ENCODE measurements at places on chromosomes 11 and 22.

- no peaks in the 10 kb centered on the region for H3K36me3 ChIP-seq
- H3K27ac ChIP-seq = no peak overlapping the region
These were observed 3.0 kb downstream of the PKP3 start for GRCh38 chr11:396948-397548.

DNA sequence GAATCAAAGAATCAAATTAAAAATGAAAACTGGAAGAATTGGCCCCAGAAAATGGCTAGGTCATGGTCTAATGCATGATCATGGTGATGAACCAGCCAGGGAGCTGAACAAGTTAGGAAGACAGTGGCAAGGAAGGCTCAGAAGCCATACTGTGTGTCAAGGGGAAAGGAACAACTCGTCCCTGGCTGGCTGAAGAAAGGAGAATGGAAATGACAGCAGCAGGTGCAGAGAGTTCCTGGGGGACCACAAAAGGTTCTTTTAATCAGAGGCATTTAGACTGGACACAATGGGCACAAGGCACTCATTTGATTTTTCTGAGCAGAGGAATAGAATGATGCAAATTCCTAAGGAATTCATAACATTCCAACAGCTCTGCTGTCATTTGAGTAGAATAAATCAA is 209.9 kb downstream of the LARGE1 start:
- H3K27me3 ChIP-seq = no peaks in the 10 kb centered on the region
- H3K4me3 ChIP-seq = no peak overlapping the region
- no peaks in the 10 kb centered on the region for H3K36me3 ChIP-seq
- H3K27ac ChIP-seq = no peak overlapping the region

DNA sequence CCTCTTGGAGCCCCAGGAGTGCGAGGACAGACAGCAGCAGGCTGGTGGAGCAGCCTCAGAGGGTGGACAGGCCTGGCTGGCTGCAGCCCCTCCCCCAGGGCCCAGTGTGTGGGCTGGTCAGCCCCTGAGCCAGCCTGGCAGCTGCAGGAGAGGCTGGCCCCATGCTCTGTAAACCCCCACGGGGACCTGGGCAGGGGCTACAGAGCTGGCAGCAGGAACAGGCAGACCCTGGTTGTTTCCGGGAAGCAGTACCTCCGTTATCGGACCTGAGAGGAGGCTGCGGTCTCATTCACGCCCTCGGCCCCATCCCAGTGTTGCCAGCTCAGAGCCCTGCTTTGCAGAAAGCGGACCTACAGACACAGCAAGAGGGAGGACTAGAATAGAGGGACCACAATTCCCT is 38.5 kb upstream of the COMT start:
- no peaks in the 10 kb centered on the region for H3K4me1 ChIP-seq
- no peaks in the 10 kb centered on the region for H3K36me3 ChIP-seq
- no peak overlapping the region for H3K27ac ChIP-seq
- DNase-seq = no peak
- no peak overlapping the region for H3K4me3 ChIP-seq

GRCh38 chr11:76605338-76606074 is 65.0 kb downstream of the LRRC32 start:
- no peak for DNase-seq
- no peaks in the 10 kb centered on the region for H3K36me3 ChIP-seq
- H3K4me1 ChIP-seq = peaks cover 10% of the 10 kb centered on the region
- no peaks in the 10 kb centered on the region for H3K27me3 ChIP-seq

- H3K36me3 ChIP-seq = no peaks in the 10 kb centered on the region
- no peak overlapping the region for H3K27ac ChIP-seq
- H3K27me3 ChIP-seq = no peaks in the 10 kb centered on the region
- no peaks in the 10 kb centered on the region for H3K4me1 ChIP-seq
These were observed 1432.6 kb upstream of the TENM4 start for GRCh38 chr11:80873310-80873999.

GRCh38 chr11:57778318-57779037 is 16.9 kb downstream of the CTNND1 start:
- peaks cover 98% of the 10 kb centered on the region for H3K4me1 ChIP-seq
- H3K27ac ChIP-seq = peak overlapping the region; percentile 74
- no peak overlapping the region for H3K4me3 ChIP-seq
- H3K36me3 ChIP-seq = no peaks in the 10 kb centered on the region
- no peaks in the 10 kb centered on the region for H3K27me3 ChIP-seq

DNA sequence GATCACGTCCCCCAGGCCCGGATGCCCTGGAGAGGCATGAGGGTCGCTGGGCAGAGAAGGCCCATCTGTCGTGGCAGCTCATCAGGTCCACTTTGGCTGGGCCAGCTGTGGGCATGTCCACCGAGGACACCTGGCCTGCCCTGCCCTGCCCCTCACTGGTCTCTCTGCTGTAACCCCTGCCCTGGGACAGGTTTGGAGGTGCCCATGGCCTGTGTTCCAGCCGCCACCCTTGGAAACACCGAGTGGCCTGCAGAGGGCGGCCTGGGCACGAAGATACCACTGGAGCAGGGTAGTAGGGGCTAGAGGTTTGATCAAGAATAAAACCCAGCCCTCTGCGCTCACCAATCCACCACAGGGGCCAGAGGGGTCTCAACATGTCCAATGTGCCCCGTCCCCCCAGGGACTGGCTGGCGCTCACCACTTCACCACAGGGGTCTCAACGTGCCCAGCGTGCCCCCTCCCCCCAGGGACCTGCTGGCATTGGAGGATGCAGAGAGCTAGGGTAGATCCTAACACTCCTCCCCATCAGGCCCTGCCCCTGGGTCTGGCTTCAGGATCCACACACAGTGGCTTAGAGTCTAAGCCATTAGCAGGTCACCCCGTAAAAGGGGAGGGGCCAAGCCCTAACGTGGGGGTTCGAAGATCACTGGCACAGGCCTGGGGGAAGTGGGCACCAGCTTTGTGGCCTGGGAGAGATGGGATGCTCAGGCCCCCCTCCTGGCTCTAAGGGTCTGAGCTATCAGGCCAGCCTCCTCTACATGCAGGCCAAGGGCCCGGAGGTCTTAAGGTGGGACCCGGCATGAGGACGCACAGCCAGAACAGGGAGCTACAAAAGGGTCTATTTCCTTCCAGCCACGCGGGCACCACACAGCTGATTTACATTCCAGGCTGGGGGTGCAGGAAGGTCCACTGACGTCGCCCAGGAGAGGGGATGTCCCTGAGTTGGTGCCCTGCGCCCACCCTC is 1.3 kb upstream of the HDAC10 start:
- no peaks in the 10 kb centered on the region for H3K36me3 ChIP-seq
- no peak overlapping the region for H3K4me3 ChIP-seq
- peak overlapping the region; percentile 77 for H3K27ac ChIP-seq
- peaks cover 23% of the 10 kb centered on the region for H3K4me1 ChIP-seq
- DNase-seq = peak; percentile 80

GRCh38 chr11:17525570-17525969 is 18.6 kb downstream of the USH1C start:
- no peaks in the 10 kb centered on the region for H3K36me3 ChIP-seq
- no peaks in the 10 kb centered on the region for H3K4me1 ChIP-seq
- no peak overlapping the region for H3K27ac ChIP-seq
- DNase-seq = no peak

- H3K4me3 ChIP-seq = no peak overlapping the region
- no peak overlapping the region for H3K27ac ChIP-seq
- peaks cover 87% of the 10 kb centered on the region for H3K36me3 ChIP-seq
- no peaks in the 10 kb centered on the region for H3K27me3 ChIP-seq
These were observed 25.8 kb downstream of the TANGO2 start for GRCh38 chr22:20046730-20047129.

DNA sequence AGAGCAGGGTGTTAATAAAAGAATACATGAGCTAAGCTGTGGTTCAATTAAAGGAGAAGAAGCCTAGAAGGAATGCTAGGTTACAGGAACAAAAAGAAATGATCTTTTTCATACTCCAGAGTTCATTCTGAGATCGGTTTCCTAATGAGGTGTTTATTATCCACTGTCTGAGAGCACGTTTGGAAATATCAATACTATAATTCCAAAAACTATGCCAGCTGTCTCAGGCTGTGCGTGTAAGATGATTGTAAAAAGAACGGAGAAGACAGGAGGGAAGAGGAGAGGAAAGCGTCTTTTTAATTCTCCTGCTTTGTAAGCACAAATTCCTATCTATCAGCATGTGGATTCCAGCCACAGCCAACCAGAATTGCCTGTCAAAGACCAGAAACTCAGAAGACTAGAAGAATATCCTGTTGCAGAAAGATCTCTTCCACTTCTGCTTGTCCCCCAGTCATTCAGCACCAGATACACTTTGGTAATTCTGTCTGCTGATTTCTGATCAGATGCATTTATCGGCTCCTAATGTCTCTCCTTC is 25.7 kb downstream of the APOL5 start:
- no peak overlapping the region for H3K4me3 ChIP-seq
- peaks cover 56% of the 10 kb centered on the region for H3K36me3 ChIP-seq
- H3K27me3 ChIP-seq = no peaks in the 10 kb centered on the region
- DNase-seq = no peak

DNA sequence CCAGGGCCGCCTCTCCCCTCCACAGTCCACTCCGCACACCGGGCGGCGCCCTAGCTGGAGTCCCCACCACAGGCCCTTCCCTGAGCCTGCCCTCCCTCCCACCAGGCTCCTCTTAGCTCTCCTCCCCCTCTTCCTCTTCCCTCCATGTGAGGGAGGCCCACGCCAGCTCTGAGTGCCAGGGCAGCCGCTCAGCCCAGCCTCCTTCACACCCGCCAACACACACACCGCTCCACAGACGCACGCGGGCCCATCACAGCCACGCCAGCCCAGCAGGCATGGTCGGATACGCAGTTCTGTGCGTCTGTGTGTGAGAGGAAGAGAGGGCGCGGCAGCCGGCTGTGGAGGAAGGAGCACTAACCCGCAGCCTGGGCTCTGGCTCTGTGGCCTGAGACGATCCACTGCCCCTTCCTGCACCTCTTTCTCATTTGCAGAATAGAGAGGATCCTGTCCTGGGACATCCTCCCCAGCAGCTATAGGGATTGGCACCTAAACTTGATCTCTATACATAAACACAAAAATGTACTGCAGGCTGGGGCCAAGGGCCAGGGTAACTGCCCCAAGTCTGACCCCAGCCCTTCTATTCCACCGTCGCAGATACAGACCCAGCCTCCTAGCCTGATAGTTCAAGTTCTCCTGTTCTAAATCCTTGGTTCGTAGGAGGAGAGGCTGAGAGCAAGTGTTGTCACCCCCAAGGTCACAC is 3.5 kb downstream of the CHRM4 start:
- no peak overlapping the region for H3K27ac ChIP-seq
- no peak overlapping the region for H3K4me3 ChIP-seq
- no peak for DNase-seq
- no peaks in the 10 kb centered on the region for H3K36me3 ChIP-seq
- peaks cover 68% of the 10 kb centered on the region for H3K27me3 ChIP-seq
- H3K4me1 ChIP-seq = peaks cover 53% of the 10 kb centered on the region

GRCh38 chr11:75589933-75590332 is 27.9 kb downstream of the SERPINH1 start:
- H3K4me3 ChIP-seq = no peak overlapping the region
- no peak for DNase-seq
- no peaks in the 10 kb centered on the region for H3K27me3 ChIP-seq
- no peaks in the 10 kb centered on the region for H3K36me3 ChIP-seq
- no peaks in the 10 kb centered on the region for H3K4me1 ChIP-seq

- H3K36me3 ChIP-seq = no peaks in the 10 kb centered on the region
- H3K27me3 ChIP-seq = no peaks in the 10 kb centered on the region
- H3K4me3 ChIP-seq = no peak overlapping the region
These were observed 45.0 kb upstream of the ANO1 start for GRCh38 chr11:70032943-70033710.

DNA sequence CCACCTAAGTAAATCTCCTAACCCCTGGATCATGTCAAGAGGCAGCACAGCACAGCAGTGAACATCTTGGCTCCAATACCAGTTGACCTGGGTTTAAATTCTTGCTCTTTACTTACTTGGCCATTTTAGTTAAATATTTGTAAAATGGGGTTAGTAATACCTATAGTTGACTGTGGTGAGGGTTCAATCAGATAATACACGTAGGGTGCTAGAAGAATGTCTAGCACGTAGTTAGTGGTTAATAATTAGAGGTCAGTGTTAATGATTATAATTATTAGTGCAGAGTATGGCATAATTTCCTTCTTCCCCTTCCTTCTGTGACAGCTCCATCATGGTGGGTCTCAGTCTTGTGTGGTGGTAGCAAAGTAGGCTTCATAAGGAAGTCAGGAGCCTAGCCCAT is 520.8 kb downstream of the INSC start:
- no peaks in the 10 kb centered on the region for H3K36me3 ChIP-seq
- H3K27ac ChIP-seq = no peak overlapping the region
- H3K4me1 ChIP-seq = no peaks in the 10 kb centered on the region
- no peaks in the 10 kb centered on the region for H3K27me3 ChIP-seq

GRCh38 chr11:64713016-64713707 is 9.8 kb downstream of the NRXN2 start:
- H3K4me3 ChIP-seq = no peak overlapping the region
- H3K27ac ChIP-seq = no peak overlapping the region
- H3K36me3 ChIP-seq = no peaks in the 10 kb centered on the region
- H3K27me3 ChIP-seq = no peaks in the 10 kb centered on the region
- DNase-seq = no peak

Data from tibial nerve (tissue), 4 donors.